ENCODE measurements at places on chromosomes 1 and 21.

DNA sequence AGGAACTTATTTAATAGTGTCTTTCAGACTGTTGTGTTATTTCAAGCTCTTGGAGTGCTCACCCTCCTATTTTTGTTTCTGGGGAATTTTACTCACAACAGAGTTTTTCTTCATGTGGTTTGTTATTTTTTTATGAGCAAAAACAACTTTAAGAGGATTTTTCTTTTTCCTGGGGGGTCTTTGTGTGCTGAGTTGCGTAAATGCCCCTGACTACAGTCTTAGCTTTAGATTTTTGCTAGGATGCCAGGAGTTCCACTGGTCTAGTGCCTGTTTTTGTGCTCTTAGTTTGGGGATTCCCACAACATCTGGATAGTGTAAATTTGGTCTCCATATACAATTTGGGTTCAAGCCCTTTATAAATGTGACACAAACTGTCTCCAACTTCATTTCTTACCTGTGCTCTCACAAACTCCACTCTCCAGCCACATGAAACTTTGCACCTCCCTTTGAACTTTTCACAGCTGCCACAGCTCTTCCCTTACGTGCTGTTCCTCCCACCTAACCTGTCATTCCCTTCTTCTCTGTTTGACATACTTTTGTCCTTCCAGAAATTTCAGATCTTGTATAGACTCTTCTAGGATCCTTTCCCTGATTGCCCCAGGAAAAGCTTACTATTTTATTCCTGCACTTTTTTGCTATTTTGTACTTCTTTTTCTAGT lies 180.2 kb downstream of the CRB1 start:
- no peak for DNase-seq

DNA sequence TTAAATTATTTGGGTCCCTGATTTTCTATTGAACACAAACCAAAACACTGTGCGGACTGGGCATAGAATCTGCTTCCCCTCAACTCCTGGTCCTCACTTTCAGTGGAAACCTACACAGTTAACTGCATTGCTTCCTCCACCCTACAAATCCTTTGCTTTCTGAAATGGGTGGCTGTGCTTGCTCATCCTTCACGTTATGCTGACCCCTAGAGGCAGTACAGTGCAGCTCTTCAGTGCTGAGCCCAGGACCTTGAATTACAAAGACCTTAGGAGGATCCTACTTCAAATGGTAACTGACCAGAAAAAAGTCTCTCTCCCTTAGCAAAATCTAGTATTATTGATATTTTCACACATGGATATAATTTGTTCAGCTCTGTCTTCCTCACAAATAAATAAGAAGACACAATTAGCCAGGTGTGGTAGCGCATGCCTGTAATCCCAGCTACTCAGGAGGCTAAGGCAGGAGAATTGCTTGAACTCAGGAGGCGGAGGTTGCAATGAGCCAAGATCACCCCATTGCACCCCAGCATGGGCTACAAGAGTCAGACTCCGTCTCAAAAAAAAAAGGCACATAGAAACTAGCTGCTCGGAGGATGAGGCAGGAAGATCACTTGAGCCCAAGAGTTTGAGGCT lies 63.4 kb upstream of the L1TD1 start:
- DNase-seq = no peak

DNA sequence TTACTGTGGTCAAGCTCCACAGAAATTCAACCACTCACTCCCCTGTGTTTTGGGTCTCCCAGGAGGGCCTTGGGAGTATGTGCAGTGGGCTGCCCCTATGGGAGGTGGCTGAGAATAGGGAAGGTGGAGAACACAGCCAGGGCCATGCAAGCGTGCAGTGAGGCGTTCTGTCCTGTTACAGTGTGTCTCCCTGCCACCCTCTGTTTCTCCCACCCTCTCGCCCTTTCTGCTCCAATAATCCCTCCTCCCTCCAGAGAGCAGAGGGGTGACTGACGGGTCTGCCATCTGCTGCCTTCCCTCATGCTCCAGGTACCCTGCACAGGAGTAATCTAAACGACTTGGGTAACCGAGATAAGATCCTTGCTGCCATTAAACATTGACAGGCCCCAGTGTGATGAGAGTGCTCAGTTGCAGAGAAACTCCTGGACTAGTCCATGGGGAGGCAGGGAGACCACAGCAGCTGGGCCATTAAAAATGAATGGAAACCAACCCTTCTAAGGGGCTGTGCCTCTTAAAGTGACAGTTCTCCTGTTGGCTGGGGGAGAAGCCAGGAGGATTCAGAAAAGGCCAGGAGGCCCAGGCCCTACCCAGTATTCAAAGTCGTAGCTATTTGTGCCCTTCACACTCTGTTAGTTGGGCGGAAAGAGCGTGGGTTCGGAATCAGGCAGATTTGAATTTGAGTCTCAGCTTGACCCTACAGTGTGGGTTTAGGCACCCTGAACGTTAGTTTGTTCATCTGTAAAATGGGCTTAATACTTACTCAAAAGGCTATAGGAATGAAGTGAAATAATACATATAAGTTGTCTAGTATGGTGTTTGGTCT lies 22.4 kb upstream of the BTG2 start:
- no peak for DNase-seq

GRCh38 chr1:147757015-147757990 lies 3.1 kb downstream of the GJA5 start:
- DNase-seq = no peak

- DNase-seq = no peak
These were observed 744.9 kb upstream of the NCAM2 start for GRCh38 chr21:20253261-20253660.

DNA sequence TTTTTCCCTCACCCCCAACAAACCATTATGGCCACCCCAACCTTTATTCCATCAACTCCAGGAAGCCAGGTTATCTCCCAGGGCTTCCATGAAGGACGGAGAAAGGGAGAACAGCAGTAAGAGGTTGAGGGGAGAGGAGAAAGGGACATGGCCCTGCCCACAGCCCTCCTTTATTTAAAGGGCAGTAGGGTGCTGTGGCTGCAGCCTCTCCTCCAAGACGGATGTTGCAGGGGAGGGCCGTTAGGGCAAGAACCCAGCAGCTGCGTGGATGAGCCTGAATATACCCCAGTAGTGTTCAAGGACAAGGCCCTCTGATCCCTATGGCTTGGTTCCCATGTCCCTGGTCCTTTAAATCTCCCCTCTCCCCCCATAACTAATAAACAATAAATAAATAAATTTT lies 5.9 kb downstream of the RXFP4 start:
- DNase-seq = no peak

DNA sequence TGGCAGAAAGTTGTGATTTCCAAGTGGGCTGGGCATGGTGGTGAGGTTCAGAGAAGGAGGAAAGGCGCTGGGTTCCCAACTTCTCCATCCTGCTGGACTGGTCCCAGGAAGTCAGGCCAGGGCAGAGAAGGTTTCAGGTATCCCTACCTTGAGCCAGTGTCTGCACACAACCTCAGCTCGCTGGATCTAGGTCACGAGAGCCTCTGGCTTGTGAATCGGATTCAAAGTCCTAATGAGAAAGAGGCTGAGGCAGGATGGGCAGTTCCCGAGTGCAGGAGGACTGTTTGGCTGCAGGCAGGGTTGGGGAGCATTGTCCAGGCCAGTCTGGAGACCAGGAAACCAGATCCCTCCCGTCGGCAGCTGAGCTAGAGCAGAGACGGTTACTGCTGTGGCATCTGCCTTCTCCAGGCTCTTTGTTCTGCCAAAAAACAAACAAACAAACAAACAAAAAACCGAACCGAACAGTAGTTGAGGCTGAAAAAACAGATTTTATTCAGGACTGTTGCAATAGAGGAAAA lies 19.5 kb upstream of the IGSF21 start:
- no peak for DNase-seq

- no peak for DNase-seq
These were observed 60.8 kb upstream of the IVNS1ABP start for GRCh38 chr1:185377831-185378230.

DNA sequence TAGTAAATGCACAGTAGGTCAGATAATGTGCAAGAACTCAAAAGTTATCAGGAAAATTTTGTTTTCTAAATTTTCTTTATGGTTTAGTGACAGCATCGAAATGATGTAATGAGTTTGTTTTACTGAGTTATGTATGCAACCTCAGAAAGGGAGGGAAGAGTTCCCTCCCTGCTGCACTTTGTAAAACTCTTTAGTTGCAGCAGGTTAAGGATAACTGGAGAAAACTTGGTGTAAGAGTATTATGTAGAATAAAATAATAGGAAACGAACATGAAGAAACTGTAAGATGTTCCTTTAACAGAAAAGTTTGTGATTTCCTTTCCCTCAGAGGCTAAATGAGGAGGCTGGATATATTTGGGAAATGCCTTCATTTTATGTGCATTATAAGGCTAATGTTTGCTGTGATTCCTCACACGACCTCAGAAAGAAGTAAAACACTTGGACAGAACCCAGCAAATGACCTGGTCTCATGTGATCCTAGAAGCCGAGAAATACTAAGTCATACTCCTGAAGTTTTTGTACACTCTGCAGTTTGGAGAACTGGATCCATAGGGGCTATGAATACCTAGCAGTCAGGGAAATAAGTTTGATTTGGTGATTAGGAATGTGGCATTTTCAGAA lies 35.4 kb downstream of the ADGRL2 start:
- no peak for DNase-seq

DNA sequence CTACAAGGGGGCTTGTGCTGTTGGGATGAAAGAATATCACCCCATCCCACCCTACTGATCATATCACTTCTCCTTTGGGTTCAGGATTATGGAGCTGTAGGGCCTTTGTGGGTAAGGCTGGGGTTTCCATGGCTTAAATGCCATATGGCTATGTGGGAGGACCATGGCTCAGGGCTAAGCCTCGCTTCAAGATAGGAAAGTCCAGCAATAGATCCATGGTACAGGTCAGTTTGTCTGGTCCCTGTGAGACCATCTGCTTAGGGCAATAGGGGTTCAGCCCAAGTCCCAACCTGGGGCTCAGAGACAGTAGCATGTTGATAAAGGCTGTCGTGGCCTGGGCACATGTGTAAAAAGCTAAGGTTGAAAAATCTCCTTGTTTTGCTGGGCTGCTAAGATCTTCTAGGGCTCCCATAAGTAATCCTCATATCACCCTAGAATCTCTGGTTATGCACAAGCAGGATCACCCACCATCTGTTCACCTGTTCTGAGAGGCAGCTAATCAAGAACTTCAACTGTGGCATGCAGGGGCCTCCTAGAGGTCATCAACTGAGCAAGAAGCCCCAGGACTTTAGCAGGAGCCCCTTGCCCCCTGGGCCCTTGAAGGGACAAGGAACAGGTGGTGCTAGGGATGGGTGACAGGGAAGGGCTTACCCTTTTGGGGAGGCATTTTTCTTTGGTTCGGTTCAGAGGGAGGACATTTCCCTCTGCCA lies 66.5 kb downstream of the UBE2T start:
- DNase-seq = no peak

DNA sequence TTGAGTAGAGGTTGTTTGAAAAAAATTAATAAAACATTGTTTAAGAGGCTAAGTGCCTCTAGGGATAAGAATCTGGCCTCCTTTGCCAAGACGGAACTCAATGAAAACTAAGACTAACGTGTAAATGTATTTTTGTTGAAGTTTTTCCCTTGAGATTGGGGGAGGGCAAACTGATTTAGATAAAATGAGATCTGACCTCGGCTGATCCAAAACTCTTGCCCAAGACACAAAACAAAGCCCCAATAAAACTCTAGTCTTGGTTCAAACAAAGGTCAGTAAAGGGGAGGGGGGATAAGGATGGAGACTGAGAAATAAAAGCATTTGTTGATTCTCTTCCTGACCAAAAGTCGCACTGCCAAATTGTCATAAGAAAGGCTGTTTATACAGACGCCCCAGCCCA lies 134.8 kb upstream of the DPT start:
- no peak for DNase-seq

GRCh38 chr21:42698733-42699132 lies 45.3 kb downstream of the PDE9A start:
- no peak for DNase-seq

DNA sequence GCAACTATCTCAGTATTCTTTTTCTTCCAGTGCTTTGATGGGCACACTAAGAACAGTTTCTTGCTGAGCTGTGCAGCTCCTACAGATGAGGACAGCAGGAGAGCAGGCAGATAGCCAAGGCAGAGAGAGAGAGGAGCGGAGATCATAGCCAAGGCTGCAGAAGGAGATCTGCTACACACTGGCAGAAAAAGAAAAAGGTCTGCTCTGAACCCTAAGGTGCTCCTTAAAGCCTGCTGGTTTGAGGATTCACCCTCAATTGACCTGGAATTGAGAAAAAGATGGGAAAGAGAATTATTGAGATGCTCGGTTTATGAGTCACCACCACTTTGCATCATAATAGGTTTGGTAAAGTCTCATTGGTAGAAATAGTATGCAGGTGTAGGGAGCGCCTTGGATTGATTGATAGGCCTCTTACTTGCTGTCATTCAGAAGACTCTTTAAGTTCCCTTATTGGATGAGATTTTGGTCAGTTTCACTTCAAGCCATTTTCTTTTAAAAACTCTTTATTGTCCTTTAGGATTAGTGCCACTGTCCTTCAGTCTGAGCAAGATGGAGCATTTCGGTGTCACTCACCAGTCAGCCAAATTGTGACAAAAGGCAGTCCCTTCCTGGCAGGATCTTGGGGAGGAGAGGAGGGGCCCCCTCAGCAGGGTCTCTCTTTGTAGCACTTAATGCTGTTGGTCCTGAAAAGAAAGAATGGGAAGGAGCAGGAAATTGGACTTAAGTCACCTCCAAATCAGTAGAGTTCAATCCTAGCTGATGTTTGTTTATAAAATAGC lies 685.0 kb downstream of the ADGRL2 start:
- DNase-seq = peak; percentile 71

GRCh38 chr1:2374252-2375155 lies 16.9 kb downstream of the MORN1 start:
- peak; percentile 14 for DNase-seq

- DNase-seq = peak; percentile 40
These were observed 1.5 kb upstream of the KRTAP10-6 start for GRCh38 chr21:44593598-44594405.

DNA sequence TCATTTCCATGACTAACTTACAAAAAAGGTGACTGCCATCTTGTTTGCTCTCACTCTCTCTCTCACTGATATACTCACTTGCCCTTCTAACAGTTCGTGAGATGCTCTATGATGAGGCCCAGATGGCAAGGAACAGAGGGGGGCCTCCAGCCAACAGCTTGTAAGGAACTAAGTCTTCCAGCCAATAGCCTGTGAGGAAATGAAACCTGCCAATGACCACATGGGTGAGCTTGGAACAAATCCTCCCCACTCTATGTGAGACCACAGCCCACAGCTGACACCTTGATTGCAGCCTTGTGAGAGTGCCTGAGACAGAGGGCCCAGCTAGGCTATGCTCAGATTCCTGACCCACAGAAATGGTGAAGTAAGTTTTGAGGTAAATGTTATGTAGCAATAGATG lies 153.7 kb downstream of the HHIPL2 start:
- no peak for DNase-seq

- DNase-seq = no peak
These were observed 2.8 kb upstream of the CDC73 start for GRCh38 chr1:193118803-193119730.

GRCh38 chr1:167454304-167454893 lies 63.9 kb downstream of the CD247 start:
- DNase-seq = no peak

GRCh38 chr1:109984190-109984455 lies 442 bp upstream of the AHCYL1 start:
- DNase-seq = peak; percentile 55

GRCh38 chr21:35032474-35033263 lies 16.4 kb downstream of the RUNX1 start:
- no peak for DNase-seq

GRCh38 chr21:28455253-28455600 lies 537.5 kb downstream of the LTN1 start:
- DNase-seq = no peak

- DNase-seq = no peak
These were observed 5.0 kb upstream of the CLCA4 start for GRCh38 chr1:86541859-86542258.

GRCh38 chr1:212255705-212256307 lies 29.4 kb upstream of the PPP2R5A start:
- DNase-seq = no peak
